CD4-positive, CD25-positive, alpha-beta regulatory T cell (primary cell): ENCODE measurements at places on chromosomes 3 and 15. TPM values are rescaled to one million over a fixed set of nuclear protein-coding genes. Genes with fewer than 3 reads are reported as not detected.

GRCh38 chr15:83285979-83286553 is 1.6 kb upstream of the BNC1 start:
- no peak for DNase-seq

- DNase-seq, result no peak
Observed at GRCh38 chr3:159540882-159541495, 447.6 kb upstream of the IL12A start.

DNA sequence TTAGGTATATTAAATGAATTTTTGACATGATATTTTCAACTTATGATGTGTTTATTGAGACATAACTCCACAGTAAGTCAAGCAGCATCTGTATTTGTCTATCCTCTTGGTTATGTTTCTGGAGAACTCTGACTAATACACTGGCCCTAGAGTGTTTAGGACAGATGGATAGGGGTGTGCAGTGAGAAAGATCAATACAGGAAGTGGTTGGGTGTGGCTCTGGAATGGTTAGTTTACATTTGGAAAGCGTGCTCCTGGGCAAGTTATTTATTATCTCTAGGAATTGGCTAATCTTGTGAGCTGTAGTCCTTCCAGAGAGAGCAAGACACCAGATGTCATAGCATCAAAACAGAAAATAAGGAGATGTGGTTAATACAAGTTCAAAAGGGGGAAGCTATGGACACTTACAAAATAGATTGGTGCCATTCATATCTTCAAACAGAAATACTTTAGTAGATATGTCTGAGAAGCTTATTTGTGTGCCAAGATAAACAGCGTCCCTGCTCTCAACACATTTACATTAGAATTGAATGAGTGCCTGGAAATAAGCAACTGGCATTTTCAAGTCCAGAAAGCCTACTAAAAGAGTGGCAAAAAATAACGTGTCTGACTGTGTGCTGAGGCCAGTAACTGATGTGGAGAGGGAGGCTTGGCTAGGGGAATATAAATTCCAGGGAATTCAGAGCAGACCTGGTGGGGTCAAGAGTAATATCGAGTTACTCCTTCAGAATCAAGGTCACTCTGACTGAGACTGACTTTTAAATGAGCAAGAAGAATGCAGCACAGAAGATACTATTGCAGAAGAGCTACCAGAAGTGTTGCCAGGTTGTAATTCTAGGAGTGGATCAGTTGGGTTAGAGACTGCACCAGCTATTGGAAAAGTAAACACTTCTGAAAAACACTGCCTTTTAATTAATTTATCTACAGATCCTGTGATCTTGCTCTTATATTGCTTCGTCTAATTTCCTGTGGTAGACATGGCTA is 33.4 kb upstream of the PLAAT1 start:
- DNase-seq, result no peak

The PP2D1 gene
- polyA plus RNA-seq, result 0.16 TPM

The CD86 gene
- polyA plus RNA-seq, result 0.11 TPM

The LINGO1 gene
- not detected for polyA plus RNA-seq

The DNAH1 gene
- polyA plus RNA-seq, result 1.1 TPM
